ENCODE measurements at places on chromosomes 3 and 15.

DNA sequence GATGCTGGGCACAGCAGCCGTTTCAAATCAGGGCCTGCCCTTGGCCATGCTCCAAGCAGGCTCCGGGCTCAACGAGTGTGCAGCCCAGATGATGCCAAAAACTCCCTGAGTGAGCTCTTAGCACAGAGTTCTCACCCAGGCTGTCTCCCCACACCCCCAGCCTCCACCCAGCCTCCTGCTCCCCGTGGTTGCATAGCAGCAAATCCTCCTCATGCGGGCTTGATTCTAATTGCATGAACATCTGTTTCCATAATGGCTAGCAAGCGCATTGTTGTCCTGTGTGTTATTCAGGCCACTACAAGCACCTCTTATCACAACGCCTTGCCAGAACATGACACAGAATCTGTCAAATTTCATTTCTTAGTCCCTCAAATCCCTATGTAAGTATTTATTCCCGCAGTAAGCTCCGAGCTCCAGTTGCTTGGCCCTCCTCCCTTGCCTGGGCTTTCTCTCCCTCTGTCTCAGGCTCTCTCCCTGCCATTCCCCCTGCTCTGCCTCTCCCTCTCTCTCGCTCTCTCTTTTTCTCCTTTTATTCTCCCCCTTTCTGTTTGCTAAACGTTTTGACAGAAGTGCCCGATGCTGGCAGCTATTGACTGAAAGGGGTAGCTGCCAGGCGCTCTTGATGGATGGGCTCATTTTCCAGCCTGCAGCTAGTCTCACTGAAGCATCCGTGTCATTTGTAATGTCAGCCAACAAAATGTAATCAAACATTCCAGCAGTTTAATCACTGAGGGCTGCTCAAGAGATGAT lies 306.5 kb downstream of the IL20RB start:
- DNase-seq = no peak

DNA sequence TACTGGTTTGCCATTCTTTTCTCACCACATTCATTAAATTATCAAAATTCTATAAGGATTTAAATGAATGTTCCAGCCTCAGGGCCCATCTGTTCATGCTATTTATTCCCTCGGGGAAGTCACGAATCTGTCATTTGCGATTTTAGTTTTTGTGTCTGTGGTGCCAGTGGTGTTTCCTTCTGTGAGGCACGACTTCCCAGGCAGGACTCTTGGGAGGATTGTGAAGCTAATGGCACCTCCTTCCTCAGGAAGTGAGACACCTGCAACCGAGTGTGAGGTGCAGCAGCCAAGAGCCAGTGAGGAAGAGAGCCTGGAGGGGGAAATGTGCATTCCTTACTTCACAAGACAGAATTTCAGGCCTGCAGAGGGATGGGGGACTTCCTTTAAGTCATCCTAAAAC lies 24.1 kb downstream of the SV2B start:
- DNase-seq = no peak

DNA sequence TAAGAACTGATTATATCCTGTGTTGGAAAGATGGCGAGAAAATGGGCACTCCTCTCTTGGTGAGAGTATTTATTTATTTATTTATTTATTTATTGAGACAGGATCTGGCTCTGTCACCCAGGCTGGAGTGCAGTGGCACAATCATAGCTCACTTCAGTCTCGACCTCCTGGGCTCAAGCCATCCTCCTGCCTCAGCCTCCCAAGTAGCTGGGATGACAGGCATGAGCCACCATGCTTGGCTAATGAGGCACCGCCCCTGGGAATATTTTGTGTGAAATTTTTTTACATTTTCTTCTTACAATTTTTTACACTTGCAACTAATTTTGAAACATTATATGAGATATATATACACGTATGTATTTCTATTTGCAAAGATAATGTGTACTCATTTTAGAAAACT lies 150.5 kb upstream of the PRR20G start:
- DNase-seq = no peak

DNA sequence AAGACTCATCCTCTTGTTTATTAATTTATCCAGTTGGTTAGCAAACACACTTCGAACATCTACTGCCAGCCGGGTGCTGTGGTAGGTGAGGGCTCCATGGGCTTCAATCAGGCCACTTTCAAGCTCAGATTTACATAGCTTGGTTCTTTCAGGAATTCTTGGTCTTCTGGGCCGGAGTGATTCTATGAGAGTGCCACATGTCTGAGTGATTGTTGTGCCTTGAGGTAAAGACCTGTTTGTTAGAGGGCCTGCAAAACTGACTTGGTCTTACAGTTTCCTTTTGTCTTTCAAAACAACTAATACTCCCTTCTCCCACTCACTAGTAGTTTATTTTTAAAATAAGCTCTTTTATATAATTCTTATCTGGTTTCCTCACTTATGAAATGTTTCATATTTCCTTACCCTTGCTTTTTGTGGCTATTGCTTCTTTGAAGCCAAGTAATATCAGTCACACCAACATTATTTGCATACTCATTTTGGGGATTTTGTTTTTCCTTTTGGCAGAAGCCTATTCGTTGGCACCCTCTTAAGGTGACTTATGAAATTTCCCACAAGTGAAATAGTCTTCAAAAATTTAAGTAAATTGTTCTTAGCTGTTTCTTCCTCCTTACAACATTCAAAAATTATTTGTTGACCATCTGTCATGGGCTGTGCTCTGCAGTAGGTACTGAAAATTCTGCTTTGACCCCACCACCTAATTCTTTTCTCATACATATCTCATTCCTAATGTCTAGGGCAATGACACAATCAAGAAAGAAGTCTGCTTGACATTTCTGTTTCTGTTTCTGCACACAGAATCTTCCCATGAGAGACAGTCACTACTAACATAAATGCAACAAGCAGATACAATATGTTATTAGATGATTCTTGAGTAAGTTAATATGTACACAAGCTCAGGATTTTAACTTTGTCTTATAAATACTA lies 120.2 kb downstream of the LRRC28 start:
- DNase-seq = no peak
